Activated CD4-positive, alpha-beta T cell treated with anti-CD3 and anti-CD28 coated beads for 4 hours (primary cell): ENCODE measurements at places on chromosomes 4 and X.

- DNase-seq: no peak
Measured at GRCh38 chr4:25896776-25897539, 17.1 kb upstream of the SMIM20 start.

DNA sequence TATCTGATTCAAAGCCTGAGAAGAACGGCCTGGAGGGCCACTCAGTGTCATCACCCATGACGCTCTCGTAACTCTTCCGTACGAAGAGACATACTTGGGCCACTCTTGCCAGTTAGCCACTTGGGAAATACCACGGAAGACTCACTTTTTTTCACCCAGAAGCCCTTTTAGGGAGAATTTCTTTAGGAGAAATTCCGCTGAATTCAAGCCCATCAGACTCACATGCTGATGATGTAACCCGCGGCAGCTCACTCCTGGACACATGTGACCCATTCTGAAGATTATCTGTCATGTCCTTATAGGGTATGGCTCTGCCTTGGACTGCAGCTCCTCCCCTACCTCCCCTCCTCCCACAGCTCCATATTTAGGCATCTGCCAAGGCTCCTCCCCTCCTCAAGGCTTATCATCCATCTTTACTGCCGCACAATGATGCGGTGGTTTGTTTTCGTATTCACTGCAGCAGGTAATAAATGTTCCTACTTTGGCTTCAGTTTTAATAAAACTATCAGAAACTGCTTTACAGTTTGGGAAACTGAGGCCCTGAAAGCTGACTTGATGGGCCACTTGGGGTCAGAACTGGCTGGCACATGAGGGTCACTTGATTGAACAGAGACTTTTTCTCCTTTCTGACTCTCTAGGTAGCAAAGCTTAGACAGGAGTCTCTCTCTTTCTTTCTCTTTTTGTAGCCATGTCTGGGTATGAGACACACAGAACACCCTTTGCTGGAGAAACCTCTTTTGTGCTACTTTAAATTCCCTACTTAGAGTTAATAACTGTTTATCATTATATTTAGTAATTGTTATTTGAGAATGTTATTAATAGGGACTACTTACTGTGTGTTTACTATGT, 42.1 kb downstream of the RHOH start:
- peak; percentile 78 for DNase-seq

DNA sequence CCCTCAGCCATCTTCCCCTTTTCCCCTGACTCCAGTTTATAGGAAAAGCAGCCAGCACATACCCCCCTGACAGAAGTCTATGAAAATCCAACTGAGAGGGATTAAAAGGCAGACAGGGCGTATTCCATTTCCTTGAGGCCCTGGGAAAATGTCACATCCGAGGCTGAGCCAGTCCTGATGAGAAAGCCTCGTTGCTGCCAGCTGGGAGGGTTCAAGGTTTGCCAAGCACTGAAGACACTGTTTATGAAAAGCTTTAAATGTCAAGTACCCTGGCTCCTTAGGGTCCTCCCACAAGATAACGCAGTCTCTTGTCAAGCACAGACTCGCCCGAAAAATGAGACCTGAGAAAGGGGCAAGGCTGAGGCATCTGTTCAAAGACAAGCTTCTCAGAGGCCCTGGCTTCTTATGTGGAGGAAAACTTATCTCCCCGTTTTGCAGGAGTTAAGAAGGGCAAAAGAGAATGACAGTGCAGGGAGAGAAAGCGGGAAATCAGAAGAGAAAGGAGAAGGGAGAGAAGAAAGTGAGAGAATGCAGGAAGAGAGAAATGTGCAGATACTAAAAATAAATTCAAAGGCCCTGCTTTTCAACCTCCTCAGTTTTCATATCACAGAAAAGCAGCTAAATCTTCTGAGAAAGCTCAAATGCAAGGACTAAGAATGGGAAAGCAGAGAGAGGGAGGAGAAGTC, 44.7 kb downstream of the SCD5 start:
- no peak for DNase-seq

DNA sequence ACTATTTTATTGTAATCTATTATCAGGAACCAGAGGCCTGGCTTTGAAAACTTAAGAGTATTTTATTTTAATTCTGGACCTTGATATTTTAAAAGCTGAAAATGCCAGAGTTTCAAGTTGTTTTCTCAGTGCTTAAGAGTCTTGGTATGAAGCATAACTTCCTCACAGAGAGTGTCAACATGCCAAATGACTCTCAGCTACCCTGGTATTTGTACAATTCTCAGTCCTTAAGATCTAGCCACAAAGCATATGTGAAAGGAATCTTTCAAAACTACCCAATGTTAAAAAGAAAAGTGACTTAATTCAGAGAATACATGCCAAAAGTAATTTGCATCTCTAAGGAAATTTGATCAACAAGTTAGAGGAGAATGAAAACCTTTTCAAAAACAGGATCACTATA, 171.9 kb downstream of the DKK2 start:
- no peak for DNase-seq

- no peak for DNase-seq
Measured at GRCh38 chr4:180330521-180330920, 1912.7 kb upstream of the TENM3 start.

DNA sequence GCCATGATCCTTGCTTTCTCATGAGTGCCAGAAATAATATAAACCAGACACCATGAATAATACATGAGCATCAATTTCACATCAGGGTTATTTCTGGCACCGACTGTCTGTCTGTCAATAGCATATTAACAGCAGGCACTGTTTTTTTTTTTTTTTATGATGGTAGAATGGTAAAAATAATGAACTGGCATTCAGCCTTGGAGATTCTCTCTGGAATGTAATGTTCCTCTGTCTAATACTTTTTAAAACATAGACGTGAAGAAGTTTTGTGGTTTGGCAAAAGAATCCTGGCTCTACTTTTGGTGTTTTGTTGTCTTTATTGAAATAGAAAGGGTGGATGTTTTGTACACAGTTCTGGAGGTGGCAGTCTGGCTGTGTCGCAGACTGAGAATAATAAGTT, 874.6 kb upstream of the PRKX start:
- DNase-seq: no peak
